ENCODE measurements at places on chromosomes 1 and 21. TPM values are rescaled to one million over a fixed set of nuclear protein-coding genes. Genes with fewer than 3 reads are reported as not detected.
A peak's percentile ranks its signal among the peaks of the same experiment; 100 is the strongest.

DNA sequence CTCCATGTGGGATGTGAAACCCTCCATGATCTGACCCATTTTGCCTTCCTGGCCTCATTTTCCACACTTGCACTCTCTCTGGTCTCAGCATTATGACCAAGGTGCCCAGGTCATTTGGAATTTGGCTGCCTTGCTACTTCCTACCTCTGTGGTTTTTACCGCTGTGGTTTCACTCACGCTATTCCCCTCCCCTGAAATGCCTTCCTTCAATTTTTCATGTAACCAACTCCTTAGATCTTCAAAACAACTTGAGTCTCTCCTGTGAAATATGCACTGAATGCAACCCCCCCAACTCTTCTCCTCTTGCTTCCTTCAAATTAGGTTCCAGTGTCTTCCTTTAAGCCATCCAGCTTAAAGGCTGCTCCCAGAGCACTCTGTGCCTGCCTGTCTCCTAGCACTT, 50.1 kb downstream of the PHC2 start:
- DNase-seq: no peak

GRCh38 chr1:158286487-158286886, 3.2 kb upstream of the CD1C start:
- DNase-seq: no peak

Gene C4BPB
- not detected for total RNA-seq

DNA sequence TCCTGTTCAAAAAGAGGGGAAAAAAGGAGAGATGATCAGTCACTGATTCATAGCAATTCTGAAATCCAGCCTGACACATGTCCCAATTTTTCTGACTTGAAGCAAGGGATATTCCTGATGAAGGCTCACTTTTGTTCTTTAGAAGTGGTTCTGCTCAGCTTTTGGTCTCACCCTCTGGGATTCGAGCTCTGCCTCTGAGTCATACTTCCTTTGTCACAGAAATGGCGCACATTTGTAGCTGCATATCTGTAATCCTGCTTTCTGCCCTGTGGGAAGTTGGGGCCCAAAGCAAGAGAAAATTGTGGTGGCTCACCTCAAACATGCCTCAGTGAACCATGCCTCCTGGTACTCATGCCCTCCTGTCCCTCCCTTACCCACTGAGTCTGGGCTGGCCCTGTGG, 22.3 kb upstream of the FAM78B start:
- no peak for DNase-seq

- no peak for DNase-seq
These were observed 17.5 kb downstream of the PDE9A start for GRCh38 chr21:42670884-42671283.

Gene FCRL3
- not detected for total RNA-seq

DNA sequence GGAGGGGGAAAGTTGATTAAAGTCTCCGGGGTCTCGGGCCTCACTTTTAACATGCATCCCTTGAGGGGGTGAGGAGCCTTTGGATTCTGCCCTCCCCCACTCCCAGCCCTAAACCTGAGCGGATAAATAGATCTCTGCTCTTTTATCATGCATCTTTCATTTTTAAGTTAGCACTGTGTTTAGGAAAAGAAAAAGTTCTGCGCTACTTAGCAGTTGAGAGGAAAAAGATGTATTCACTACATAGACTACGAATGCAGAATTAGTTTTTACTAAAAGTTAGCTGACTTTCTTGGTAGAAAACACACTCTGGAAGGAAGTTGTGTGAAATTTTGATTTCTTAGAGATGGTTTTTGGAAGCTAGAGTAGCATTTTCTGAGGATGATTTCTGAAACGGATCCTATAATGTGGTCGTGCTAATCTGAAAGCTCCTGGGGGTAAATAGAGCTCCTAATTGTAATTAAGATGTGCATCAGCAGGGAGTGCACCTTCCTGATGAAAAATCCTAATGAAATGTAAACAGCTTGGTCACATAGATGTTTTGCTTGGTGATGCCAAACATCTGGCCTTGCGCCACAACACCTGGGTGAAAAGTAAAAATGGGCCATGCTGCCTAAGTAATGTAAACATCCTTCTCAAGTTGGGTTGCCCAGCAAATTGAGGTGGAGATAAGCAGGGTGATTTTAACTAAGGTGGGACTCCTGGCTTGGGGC, 1.8 kb downstream of the ROR1 start:
- peak; percentile 17 for DNase-seq
